ENCODE measurements at places on chromosomes 6 and 20. TPM values are rescaled to one million over a fixed set of nuclear protein-coding genes. Genes with fewer than 3 reads are reported as not detected.

- no peaks in the 10 kb centered on the region for H3K4me1 ChIP-seq
- H3K27ac ChIP-seq = no peak overlapping the region
- H3K27me3 ChIP-seq = no peaks in the 10 kb centered on the region
- no peak for DNase-seq
- H3K36me3 ChIP-seq = no peaks in the 10 kb centered on the region
Measured at GRCh38 chr6:118992186-118992795, 57.3 kb upstream of the MCM9 start.

The GNMT gene
- total RNA-seq = not detected

The CCND3 gene
- 7.6 TPM for total RNA-seq

DNA sequence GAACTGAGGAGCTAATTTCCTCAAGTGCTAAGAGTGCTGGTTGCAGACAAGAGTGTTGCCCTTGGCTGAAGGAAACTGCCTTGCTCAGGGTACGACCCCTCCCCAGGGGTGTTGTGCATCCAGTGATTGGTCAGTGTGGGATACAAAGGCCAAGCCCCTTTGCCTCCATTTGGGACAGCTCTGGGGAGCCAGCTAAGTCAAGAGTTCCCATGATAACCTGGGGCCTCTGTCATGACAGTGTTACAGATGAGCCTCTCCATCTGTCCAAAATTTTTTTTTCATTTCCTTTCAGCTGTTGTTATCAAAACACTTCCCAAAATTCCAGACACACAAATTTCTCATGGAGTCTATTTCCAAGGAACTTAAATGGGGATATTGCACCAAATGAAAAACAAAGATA, 93.3 kb downstream of the HS3ST5 start:
- H3K27ac ChIP-seq = no peak overlapping the region
- H3K27me3 ChIP-seq = no peaks in the 10 kb centered on the region
- H3K4me1 ChIP-seq = no peaks in the 10 kb centered on the region
- H3K4me3 ChIP-seq = no peak overlapping the region
- no peak for DNase-seq

The PI3 gene
- not detected for total RNA-seq

The NKX2-4 gene
- not detected for total RNA-seq

The PCSK2 gene
- total RNA-seq = 0.07 TPM

DNA sequence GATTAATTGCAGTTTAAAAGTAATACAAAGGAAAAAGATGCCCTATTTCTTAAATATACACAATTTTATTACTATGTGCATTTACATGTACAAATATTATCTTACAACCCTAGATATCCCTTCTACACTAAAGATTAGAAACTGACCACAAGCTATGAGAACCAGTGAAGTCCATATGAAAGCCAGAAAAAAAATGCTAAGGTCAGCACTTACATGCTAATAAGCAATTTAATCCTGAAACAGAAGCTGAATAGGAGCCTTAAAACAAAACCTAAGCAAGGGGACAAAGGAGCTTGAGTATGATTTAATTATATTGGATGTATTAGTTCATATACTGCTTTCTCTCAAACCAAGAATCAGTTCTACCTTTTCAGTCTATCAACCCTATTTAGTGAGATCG, 14.2 kb downstream of the CEP162 start:
- no peak overlapping the region for H3K4me3 ChIP-seq
- no peak for DNase-seq
- H3K36me3 ChIP-seq = no peaks in the 10 kb centered on the region
- no peak overlapping the region for H3K27ac ChIP-seq
- H3K27me3 ChIP-seq = no peaks in the 10 kb centered on the region

The TRIM38 gene
- 0.25 TPM for total RNA-seq

DNA sequence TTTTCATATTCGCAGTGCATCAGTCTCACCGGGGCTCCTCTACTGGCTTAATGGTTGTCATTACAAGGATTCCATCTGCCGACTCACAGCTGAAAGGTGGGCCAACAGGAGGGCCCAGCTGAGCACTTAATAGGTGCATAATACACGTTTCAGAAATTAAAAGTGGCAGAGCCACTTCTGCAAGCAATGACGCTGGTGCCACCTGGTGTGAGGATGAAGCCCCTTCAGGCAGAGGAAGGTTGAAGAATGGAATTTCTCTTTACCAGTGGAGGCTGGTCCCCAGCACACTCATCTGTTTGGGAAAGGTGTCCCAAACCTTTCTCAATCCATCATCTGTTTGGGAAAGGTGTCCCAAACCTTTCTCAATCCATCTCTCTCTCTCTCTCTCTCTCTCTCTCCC, 8.2 kb upstream of the STMND1 start:
- no peaks in the 10 kb centered on the region for H3K36me3 ChIP-seq
- no peaks in the 10 kb centered on the region for H3K27me3 ChIP-seq
- no peak overlapping the region for H3K4me3 ChIP-seq

GRCh38 chr20:63873477-63873971, 8.5 kb downstream of the TPD52L2 start:
- H3K36me3 ChIP-seq = no peaks in the 10 kb centered on the region
- no peak overlapping the region for H3K27ac ChIP-seq
- no peak for DNase-seq
- H3K4me1 ChIP-seq = no peaks in the 10 kb centered on the region
- no peaks in the 10 kb centered on the region for H3K27me3 ChIP-seq

The TREM2 gene
- not detected for total RNA-seq

DNA sequence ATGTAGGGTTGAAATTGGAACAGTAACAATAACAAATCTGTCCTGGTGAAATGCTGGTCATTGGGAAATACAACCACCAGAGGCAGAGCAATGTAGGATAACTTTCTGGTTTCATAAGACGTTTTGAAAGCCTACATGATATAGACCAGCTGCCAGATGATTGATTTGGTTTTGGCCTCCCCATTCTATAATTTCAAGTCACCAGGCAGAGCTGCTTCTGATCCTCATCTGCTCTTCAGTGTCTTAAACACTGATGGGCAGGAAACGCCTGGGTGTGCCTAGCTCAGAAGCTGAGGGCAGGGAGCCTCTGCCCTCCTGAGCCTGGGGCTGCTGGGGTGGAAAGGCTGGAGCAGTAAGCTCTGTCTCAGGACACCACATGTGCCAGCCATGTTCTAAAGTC, 24.5 kb downstream of the DHX35 start:
- H3K4me3 ChIP-seq = no peak overlapping the region
- no peak overlapping the region for H3K27ac ChIP-seq
- H3K27me3 ChIP-seq = no peaks in the 10 kb centered on the region
- no peak for DNase-seq
- H3K4me1 ChIP-seq = no peaks in the 10 kb centered on the region
- H3K36me3 ChIP-seq = peaks cover 9% of the 10 kb centered on the region

- H3K36me3 ChIP-seq = peaks cover 14% of the 10 kb centered on the region
- DNase-seq = no peak
- H3K4me3 ChIP-seq = no peak overlapping the region
- no peaks in the 10 kb centered on the region for H3K27me3 ChIP-seq
- H3K4me1 ChIP-seq = no peaks in the 10 kb centered on the region
- H3K27ac ChIP-seq = peak overlapping the region; percentile 1
Measured at GRCh38 chr20:31803552-31804291, 15.4 kb upstream of the MYLK2 start.

DNA sequence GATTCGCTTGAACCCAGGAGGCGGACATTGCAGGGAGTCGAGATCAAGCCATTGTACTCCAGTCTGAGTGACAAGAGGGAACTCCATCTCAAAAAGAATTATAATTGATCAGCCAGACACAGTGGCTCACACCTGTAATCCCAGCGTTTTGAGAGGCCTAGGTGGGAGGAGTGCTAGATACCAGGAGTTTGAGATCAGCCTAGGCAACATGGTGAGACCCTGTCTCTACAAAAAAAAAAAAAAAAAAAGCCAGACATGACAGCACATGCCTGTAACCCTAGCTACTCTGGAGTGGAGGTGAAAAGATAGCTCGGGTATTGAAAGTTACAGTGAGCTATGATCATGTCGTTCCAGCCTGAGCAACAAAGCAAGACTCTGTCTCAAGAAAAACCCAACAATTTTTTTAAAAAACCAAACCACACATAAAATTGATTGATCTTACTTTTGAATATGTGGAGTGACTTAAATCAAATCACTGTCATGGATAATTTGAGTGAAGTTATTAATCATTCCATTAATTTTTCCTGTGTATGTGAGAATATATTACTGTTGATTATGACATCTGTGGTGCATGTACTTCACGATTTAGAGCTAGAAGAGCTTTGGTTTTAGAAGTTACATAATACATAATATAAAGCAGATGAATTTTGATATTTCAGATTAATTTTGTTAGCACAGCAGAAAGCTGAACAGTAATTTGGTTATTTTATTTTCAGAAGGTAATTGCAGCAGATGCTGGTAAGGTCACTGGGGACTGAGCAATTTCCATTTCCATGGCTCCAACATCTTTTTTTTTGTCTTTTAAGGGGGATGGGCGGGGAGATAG, 34.4 kb downstream of the NCOA7 start:
- no peak for DNase-seq
- H3K4me3 ChIP-seq = no peak overlapping the region
- H3K27ac ChIP-seq = no peak overlapping the region
- no peaks in the 10 kb centered on the region for H3K36me3 ChIP-seq
- H3K27me3 ChIP-seq = no peaks in the 10 kb centered on the region

The SMLR1 gene
- total RNA-seq = not detected

- H3K4me1 ChIP-seq = peaks cover 12% of the 10 kb centered on the region
- no peak overlapping the region for H3K4me3 ChIP-seq
- H3K36me3 ChIP-seq = no peaks in the 10 kb centered on the region
- DNase-seq = peak; percentile 72
Measured at GRCh38 chr6:15491255-15491985, 171.4 kb downstream of the DTNBP1 start.

All from neural progenitor cell (in vitro differentiated cells).